Activated CD4-positive, CD25-positive, alpha-beta regulatory T cell (primary cell): ENCODE measurements at places on chromosomes 5 and 9.

DNA sequence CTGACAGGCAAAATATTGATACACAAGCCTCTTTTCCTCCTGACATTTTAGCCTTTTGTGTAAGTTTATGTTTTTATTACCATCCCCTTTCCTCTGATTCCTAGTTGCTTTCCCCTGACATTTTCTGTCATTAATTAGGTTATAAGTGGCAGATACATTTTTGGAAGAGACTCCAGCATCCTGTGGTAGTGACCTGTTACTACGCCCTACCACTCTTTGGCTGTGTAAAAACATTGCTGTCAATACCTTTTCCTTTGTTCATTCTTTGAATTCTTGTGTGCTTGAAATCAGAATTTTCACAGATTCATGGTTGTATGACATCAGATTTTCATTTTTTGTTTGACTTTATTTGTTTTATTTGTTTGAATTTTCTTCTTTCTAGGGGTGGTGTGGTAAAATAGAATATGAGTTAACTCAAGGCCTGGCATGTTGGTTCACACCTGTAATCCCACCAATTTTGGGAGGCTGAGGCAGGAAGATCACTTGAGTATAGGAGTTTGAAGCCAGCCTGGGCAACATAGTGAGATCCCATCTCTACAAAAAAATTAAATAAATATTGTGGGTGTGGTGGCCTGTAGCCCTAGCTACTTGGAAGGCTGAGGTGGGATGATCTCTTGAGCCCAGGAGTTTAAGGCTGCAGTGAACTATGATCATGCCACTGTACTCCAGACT, 43.4 kb downstream of the UBE2R2 start:
- no peak for DNase-seq

- DNase-seq, result no peak
Measured at GRCh38 chr5:163730206-163730756, 224.9 kb downstream of the MAT2B start.

DNA sequence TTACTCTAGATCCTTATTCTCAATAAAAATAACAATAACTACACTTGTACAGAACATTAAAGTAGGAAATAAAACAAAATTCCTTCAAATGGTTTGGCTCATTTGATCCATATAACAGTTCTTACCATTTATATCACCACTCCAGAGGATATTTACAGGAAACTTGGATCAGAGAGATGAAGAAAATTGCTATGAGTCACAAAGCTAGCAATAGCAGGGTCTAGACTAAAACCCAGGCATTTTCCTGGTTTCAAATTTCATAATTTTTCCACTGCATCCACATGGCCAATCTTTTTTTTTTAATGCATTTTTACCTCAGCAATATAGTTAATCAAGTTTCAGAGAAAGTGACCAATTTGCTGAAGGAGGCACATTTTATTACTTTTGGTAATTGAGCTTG, 299.2 kb downstream of the ELAVL2 start:
- DNase-seq, result no peak

- DNase-seq, result no peak
Measured at GRCh38 chr9:121556580-121556979, 56.9 kb upstream of the GGTA1 start.

DNA sequence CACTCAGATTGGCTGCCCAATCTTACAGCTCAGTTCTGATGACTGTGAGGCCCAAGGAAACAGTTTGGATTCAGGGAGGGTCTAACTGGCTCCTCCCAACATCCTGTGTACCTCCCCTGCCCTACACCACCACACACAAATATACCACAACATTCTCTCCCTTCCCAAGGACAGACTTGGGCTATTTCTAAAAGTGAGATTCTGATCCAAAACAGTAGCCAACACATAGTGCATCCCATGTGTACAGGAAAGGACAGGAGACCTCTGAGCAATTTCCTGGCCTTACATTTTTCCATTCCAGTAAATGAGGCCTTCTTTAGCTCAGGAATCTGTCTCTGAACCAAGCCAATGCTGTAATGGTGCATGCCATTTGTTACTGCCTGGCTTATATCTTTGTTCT, 20.8 kb downstream of the ZNF366 start:
- no peak for DNase-seq

GRCh38 chr9:79709743-79710674, 138.2 kb downstream of the TLE4 start:
- DNase-seq, result no peak

- DNase-seq, result no peak
Measured at GRCh38 chr9:122076773-122077172, 16.3 kb downstream of the TTLL11 start.

DNA sequence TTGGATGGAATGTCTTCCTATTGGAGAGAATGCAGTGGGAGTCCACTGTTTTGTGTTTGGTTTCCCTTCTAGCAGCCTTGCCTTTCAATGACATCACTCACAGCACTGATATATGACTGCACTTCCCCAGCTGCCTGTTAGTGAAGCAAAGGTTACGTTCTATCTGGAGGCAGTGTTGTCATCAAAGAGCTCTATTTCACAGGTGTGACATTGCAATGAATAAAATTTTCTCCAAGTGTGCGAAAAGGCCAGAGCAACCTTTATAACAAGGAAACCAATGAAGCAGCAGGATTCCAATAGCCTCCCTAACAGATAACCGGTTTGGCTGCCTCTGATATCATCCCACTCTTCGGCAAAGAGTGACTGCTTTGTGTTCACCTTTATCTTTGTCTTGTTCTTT, 523.5 kb upstream of the ZNF608 start:
- DNase-seq, result no peak
